ENCODE measurements at places on chromosomes 2 and 18.

- DNase-seq = no peak
Measured at GRCh38 chr2:159635006-159635789, 18.9 kb upstream of the BAZ2B start.

GRCh38 chr18:44743631-44744030 lies 62.9 kb downstream of the SETBP1 start:
- DNase-seq = no peak

DNA sequence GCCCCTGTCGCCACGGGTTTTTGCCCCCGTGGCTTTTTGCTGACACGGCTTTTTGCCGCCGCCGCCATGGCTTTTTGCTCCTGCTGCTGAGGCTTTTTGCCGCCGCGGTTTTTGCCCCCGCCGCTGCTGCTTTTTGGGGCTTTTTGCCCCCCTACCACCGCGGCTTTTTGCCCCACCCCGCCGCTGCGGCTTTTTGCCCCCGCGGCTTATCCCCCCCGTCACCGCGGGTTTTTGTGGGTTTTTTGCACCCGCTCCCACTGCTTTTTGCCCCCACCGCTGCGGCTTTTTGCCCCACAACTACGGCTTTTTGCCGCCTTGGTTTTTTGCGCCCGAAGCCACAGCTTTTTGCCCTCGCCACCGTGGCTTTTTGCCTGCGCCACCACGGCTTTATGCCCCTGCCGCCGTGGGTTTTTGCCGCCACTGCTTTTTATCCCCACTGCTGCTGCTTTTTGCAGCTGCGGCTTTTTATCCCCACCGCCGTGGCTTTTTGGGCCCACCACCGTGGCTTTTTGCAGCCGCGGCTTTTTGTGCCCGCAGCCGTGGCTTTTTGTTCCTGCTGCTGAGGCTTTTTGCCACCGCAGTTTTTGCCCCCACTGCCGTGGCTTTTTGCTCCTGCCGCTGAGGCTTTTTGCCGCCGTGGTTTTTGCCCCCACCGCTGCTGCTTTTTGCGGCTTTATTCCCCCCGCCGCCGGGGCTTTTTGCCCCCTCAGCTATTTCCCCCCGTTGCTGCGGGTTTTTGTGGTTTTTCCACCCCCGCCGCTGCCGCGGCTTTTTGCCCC lies 2798.0 kb upstream of the TEKT4 start:
- no peak for DNase-seq

- no peak for DNase-seq
Measured at GRCh38 chr2:207487650-207488311, 42.0 kb upstream of the CREB1 start.

GRCh38 chr18:79611040-79611681 lies 68.4 kb upstream of the CTDP1 start:
- no peak for DNase-seq

- no peak for DNase-seq
Measured at GRCh38 chr2:237236188-237236587, 150.5 kb downstream of the COPS8 start.

DNA sequence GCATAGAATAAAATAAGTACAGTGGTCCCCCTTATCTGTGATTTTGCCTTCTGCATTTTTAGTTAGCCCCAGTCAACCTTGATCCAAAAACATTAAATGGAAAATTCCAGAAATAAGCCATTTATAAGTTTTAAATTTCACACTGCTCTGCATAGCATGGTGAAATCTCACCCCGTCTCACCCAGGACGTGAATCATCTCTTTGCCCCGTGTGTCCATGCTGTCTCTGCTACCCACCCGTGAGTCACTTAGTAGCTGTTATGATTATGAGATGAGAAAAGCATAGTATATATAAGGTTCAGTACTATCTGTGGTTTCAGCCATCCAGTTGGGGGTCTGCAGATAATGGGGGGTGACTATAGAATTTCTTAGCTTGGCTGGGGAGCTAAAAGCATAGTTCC lies 67.3 kb downstream of the RHBDD1 start:
- DNase-seq = no peak

DNA sequence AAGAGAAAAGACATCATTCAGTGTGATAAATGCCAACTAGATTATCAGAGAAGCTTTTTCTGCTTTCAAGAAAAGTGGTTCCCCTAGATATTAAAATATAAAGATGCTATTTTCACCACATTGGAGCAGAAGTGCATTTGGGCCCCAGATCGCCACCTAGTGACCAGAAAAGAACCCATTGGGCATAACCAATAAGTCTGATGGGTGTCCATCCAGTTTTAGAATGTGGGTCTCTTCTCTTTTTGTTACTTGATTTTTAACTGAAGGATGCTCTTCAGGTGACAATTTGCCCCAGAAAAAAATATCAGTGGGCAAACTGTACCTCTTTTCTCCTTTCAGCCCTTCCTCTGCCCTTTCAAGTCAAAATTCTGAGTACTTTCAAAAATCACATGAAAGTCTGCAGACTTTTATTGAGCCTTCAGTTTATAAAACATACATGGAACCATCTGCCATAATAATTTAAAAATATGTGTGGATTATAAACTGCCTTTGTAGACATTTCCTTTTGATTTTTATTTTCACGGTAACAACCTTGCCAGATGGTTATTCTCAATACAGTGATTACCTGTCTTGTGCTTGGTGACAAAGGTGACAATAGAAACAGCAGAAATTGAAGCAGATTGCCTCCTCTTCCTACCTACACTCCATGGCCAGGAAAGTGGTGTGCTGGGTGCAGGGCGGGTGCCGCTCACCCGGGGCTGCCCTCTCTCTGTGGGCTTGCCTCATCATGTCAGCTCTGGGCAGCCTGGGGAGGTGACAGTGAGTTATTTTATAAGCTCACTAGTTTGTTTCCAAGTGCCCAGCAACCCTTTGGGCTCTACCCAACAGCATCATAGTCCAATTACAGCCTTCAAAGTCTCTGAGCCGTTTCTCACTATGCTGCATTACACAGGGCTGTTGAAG lies 124.5 kb downstream of the DCDC2C start:
- DNase-seq = no peak

GRCh38 chr2:74128206-74128605 lies 19.5 kb downstream of the BOLA3 start:
- DNase-seq = no peak

- no peak for DNase-seq
Measured at GRCh38 chr2:203697190-203697589, 9.2 kb upstream of the CD28 start.

DNA sequence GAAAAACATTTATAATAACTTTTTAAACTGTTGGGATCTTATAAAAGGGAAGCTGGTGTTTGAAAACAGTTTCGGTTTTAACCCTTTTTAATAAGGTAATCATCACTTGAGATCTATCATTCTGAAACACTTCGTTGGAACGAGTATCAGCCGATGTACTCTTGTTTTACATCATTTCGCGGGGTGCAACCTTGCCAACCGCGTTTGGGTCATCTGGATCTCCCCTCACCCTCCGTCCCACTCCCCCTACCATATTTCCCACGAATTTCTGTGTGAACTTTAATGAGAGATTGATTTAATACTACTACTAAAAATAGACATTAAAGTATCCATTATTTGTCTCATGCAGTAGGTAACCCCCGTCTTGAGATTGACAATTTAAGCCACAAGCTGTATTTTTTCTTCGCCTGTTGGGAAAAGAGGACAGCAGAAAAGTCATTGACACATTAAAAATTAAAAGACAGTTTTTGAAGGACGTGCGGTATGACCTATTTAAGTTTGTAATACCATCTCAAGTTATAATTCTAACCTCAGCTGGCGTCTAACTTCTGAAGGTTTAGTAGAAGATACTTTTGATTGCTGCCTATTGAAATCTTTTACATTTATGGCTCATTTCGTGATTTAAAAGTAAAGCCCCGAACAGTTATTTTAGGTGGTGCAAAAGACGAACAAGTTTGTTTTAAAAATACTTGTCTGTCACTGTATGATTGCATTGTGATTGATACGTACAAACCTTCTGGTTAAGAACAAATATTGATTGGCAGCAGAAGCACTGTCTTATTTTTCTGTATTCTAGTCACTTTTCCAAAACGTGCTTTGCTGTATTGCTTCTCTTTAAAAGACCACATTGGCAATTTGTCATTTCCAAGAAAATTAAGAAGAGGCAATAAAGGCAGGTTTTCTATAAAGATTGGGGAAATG lies 1.5 kb downstream of the CREB1 start:
- DNase-seq = no peak

GRCh38 chr2:46018773-46019591 lies 278.2 kb upstream of the EPAS1 start:
- no peak for DNase-seq

DNA sequence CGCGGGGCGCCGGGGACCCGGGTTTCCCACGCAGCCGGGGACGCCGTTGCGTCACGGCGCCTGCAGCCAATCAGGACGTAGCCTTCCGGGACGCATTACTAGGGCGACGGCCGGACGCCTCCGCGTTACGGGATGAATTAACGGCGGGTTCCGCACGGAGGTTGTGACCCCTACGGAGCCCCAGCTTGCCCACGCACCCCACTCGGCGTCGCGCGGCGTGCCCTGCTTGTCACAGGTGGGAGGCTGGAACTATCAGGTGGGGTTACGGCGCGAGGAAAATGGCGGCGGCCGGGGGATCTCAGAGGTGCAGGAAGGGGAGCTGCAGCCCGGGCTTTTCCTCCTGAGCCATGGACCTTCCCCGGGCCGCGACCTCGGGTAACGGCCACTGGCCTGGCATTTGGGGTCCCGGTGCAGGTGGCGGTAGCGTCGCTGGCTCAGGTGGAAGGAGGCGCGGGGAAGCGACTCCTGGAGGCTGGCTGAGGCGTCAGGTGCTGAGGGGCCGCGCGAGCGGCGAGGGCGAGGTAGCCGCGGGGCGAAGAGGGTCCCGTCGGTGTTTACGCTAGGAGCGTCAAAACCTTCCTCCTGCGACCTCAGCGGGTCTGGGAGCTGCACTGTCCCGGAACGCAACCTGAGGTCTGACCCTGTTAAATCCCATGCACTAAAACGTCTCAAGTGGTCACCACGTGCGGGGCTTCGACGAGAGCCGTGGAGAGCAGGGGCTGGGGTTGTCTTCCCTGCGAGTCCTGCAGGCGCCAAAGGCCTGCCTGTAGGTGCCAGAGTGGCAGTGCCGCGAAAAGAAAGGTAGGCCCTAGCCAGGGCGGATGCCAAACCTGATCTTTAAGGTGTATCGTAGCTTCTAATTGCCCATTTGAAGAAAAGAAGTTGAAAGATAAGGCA lies at the start of gene LCLAT1:
Gene LCLAT1 (plus strand): TSS at position 98 of the 897 bp plus-strand sequence. CDS start 78,345 bp downstream, outside the sequence.
- peak; percentile 75 for DNase-seq

GRCh38 chr18:54090856-54091255 lies 133.6 kb downstream of the MBD2 start:
- no peak for DNase-seq

DNA sequence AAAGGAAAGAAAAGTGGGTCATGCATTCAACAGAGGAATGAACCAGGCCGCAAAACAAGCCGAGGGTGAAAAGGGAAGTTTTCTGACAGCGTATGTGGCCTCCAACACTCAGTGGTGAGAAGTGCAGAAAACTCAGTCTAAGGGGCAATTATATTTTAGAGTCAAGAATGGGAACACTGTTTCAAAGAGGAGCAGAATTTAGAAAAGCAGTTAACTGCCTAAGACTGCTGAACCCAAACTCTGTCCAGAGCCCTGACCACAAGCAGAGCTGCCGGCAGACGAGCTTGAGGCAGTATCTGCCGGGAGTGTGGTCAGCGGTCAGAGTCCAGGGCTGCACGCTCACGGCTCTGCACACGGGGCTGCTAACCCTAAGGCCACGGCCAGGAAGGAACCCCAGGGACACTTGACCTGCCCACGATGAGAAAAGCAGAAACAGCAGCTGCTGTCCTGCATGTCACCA lies 347.0 kb upstream of the ID2 start:
- no peak for DNase-seq
